ENCODE measurements at places on chromosomes 4 and X.

DNA sequence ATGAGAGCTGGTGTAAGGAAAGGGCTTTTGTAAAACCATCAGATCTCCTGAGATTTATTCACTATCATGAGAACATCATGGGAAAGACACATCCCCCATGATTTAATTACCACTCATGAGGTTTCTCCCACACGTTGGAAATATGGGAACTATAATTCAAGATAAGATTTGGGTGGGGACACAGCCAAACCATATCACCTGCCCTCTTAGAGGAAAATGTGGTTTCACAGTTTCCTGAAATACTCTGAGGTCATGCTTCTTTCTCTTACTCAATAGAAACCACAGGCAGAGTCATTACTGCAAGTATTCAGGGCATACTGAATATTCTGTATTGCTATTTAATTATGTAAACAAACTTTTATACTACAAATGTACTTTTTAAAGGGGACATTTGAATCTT, 1453.3 kb downstream of the PCDH18 start:
- DNase-seq = peak; percentile 56

DNA sequence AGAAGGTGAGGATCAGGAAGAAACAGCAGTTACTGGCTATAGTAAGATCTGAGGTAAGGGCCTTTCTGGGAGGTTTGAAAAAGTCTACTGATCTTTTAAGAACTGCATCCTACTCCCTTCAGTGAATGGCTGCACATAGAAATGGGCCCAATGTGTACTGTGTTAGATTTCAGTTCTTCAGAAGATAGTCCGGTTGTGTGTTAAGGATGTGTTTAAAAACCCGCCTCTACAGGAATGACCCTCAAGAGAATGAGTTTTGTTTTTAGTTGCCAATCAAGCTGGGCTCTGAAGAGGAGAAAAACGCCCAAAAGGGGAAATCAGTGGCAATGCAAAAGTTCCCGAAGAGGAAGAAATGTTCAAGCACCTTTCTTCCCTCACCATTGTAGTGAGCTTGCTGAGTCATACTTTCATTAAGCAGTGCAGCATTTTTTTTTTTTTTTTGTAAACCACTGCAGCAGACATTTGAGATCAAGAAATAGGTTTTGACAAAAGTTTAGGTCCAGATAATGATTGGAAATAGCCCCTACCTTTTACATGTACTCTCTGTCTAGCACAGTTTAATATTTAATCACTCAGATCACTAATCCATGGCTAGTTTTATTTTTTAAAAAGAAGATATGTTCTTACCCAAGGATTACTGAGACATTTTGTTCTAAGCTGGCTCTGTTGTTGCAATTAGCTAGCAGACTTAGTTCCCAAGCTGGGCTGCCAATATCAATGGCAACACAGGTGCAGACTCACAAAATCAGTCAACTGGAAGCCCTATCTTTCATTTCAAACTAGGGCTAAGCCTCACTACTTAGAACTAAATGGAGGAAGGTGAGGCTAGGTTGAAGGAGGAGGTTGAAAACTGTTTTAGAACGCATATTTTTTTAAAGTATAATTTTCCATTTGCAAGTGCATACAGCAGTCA, 7.0 kb upstream of the TRPC5OS start:
- no peak for DNase-seq

DNA sequence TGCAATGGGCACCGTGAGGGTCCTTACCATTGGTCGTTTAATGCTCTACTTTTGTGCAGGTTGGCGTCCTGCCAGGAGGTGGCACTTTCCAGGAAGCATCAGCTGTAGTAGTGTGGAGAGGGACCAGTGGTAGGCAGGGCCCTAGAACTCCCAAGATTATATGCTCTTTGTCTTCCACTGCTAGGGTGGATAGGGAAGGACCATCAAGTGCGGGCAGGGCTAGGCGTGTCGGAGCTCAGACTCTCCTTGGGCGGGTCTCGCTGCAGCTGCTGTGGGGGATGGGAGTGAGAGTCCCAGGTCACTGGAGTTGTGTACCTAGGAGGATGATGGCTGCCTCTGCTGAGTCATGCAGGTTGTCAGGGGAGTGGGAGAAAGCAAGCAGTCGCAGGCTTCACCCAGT, 134.7 kb downstream of the KLF8 start:
- DNase-seq = no peak

GRCh38 chrX:107724653-107725052, 50.9 kb downstream of the TSC22D3 start:
- no peak for DNase-seq

GRCh38 chrX:65300104-65300809, 234.3 kb downstream of the LAS1L start:
- DNase-seq = no peak

- DNase-seq = peak; percentile 90
Observed at GRCh38 chrX:136768469-136769084, 12.2 kb downstream of the ARHGEF6 start.

- no peak for DNase-seq
Observed at GRCh38 chr4:113255628-113256027, 206.2 kb downstream of the ANK2 start.

DNA sequence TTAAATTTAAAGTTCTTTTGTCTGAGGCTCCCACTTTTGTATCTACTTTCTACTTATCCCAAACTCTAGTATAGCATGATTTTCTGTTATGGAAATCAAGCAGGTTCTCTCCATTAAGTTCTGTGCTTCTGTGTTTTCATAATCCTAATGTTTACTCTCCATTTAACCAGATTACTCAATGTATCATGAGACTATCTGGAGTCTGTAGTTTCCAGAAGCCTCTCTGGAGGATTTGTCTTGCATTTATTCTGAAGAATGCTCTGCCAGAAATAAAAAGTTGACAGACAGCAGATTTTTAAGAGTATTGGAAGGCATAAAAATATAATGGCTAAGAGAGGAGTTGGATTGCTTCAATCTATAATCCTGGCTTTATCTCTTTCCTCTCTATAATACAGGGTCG, 39.2 kb upstream of the PLS3 start:
- no peak for DNase-seq

DNA sequence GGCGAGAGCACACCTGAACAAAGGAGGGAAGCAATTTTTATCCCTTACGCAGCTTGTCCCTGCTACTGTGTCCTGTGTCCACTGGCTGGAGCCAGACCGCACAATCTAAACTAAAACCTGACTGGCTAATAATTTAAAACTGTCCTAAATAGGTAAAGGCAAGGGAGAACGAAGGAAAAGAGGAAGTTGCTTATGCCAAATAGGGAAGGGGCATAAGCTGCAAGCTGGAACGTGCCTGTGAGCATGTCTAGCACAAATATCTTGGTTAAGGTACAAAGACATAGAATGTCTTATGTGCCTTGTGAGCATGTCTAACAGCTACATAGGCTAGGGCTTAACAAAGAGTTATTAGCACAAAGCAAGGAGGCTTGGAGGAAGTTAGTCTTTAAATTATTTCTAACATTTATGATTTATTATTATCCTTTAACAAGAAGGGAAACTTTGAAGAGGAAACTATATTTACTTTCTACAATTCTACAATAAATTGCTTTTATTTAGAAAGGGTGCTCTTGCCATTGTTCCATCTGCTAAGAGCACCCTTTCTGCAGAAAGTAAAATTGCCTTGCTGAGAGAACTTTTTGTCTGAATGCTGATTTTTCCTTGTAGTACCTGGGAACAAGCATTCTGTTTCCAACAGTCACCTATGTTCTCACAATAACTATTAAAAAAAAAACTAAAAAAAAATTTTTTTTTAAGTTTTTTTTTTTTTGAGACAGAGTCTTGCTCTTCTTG, 80.6 kb upstream of the CBR4 start:
- no peak for DNase-seq

DNA sequence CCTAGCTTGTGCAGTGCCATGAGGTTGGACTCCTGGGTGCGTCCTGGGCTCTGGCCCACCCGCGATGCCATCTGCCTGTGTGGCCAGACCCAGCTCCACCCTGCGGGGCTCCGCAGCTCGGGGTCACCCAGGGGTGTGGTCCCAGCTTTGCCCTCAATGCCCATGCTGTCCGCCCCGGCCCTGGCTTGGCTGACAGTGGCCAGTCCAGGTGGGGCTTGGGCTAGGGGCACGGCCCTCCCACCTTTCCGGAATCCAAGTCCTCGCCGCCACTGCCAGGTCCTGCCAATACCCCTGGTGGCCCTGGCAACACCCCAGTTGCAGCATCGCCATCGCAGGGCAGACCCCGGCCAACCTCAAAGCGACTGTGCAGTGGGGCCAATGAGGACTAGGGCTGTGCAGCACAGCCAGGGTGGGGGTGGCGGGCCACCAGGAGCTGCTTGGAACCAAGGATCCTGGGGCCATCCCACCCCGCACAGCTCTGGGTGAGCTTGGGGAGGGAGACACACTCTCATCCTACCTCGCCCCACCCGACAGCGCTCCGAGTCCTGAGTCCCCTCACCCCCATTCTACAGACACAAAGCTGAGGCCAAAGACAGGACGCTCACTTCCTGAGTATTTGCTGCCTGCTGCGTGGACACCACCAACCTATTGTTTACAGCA, 80.9 kb downstream of the ZNF718 start:
- DNase-seq = no peak

GRCh38 chrX:97740886-97741285, 857.2 kb downstream of the RPA4 start:
- DNase-seq = no peak

DNA sequence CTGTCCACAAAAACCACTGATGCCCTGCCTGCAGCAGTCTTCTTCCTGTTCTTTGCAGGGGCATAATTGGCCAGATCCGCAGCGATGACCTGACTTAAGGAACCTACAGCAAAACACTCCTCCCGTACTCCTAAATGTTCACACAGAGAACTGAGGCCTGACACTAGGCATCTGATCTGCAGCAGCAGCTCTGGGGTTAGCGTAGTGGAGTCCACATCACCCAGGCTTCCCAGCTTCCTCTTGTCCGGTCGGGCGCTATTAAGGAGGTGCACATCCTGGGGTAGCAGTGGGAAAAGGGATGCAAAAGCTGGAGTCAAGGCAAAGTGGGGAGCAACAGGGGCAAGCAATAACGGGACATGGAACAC, 758 bp downstream of the SCFD2 start:
- peak; percentile 8 for DNase-seq

DNA sequence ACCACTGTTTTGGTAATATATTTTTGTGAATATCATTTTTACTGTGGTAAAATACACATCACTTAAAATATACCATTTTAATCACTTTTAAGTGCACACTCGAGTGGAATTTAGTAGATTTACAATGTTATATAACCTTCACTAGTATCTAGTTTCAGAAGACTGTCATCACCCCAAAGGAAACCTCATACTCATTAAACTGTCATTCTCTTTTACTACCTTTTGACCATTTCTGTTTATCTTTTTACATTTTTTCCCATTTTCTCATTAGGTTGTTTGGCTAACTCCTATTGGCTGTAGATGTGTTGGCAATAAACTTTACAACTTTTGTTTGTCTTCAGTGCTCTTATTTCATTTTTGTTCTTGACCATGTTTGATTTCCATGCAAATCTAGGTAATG, 1168.3 kb upstream of the PCDH7 start:
- no peak for DNase-seq
